Hematopoietic multipotent progenitor cell treated with erythropoietin and hydrocortisone succinate and interleukin-3 and kit ligand, for 8 days (in vitro differentiated cells): ENCODE measurements at places on chromosomes 6 and 20.

DNA sequence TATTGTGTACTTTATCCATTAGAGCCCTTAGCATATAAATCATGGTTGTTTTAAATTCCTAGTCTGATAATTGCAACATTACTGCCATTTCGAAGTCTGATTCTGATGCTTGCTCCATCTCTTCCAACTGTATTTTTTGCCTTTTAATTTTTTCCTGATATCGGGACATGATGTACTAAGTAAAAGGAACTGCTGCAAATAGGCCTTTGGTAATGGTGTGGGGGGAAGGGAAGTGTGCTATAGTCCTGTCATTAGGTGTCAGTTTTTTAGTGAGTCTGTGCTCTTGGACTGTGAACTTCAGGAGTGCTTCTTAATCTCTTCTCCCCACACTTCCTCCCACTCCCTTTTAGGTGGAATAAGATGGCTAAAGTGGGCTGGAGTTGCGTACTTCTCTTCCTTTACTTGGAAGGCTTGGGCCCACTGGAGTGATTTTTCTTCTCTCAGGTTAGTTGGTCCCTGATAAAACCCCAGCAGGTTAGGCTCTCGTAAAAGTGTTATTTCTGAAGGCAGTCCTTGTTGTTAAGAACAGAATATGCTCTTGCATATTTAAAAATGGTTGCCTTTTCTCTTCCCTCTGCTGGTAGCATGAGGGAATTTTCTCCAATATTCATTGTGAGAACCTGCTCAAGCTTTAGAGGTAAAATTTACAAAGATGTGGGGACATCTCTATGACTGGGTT lies 18.1 kb downstream of the STXBP5 start:
- peak; percentile 75 for DNase-seq

- no peak for DNase-seq
Measured at GRCh38 chr6:14383393-14384174, 266.0 kb downstream of the CD83 start.

DNA sequence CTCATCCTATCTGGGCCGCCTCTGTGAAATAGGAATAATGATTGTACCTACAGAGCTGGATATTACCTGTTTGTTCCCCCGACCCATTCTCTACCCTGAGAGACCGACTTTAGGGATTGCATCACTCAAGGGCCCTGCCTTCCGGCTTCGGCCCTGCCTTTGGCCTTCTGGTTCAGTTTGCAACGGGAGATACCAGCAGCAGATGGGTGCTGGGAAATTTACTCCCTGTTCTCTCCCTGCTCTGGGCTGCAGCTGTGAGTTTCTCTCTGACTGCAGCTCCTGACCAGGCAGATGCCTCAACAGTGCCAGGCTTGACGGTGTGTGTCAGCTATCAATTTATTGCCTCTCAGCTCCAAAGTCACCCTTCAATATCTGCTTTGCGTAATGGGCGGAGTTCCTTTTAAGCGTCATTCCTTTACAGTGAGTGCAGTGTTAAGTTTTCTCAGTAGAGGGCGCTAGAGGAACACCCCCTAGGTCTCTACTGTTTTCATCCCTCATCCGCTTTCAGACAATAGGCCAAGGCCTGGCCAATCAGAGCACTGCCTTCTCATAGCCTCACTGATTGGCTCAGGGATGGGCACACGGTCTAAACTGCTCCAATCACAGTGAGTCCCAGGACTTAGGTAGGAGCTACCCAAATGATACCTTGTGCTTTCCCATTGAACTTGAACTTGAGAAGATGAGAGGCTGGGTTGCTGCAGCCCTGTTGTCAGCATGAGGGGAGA lies 30.0 kb downstream of the KCNG1 start:
- DNase-seq, result peak; percentile 77

GRCh38 chr20:4234128-4234527 lies 218.8 kb upstream of the RNF24 start:
- no peak for DNase-seq
